ENCODE measurements at places on chromosomes 16 and 17. TPM values are rescaled to one million over a fixed set of nuclear protein-coding genes. Genes with fewer than 3 reads are reported as not detected.

The MT1E gene
- polyA plus RNA-seq = 189 TPM

DNA sequence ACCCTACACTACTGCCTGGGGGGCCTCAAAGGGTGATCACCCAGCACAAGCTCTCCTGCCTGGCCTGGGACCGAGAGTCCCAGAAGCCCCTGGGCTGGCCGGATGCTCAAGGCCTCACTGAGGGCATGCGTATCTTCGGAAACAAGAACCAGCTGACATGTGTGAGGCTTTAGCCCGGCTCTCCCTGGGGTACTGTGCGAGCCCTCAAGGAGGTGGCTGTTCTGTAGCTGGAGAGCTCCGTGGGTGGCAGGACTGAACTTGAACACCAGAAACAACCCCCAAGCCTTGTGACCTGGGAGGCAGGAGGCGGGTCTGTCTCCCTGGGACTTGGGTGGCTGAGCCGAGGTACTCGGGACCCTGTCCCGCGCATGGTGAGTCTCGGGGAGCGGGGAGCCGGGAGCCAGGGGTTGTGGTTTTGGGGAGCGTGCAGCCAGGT, 7.0 kb downstream of the DPEP1 start:
- DNase-seq = no peak

The SHISA9 gene
- polyA plus RNA-seq = 0.28 TPM

The EFCAB5 gene
- polyA plus RNA-seq = 0.06 TPM

GRCh38 chr17:18184143-18185031, 759 bp downstream of the ALKBH5 start:
- no peak for DNase-seq

The KCNG4 gene
- not detected for polyA plus RNA-seq

DNA sequence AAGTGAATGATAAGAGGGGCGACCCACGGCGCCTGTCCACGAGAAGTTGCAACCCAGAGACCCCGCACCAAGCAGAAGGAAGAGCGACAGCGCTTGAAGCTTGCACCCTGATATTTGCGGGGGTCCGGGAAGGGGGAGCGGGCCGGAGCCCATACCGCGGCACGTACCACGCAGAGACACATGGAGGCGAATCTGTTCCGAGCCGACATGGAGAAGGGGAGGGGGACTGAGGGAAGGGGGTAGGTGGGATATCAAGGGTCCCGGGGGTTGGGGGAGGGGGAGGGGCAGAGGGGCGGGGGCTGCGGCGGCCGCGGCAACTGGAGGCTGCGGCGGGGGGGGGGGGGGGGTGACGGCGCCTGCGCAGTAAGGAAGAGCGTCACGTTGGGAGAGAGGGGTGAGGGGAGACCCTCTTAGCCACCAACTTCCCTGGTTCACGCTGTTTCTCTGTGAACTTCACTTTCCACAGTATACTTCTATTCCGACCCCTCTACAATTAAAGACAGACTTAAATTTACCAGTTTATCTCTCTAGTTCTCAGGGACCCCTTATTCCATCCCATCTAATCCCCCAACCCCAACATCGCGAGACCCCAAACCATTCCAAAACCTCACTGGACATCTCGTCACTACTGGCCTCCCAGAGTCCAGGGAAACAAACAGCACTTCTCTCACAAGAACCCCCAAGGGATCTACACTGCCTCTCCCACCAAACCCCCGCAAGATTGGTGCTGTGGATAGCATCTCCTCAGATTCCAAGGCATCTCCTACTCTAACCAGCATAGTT, 8.0 kb downstream of the DLG4 start:
- DNase-seq = no peak

DNA sequence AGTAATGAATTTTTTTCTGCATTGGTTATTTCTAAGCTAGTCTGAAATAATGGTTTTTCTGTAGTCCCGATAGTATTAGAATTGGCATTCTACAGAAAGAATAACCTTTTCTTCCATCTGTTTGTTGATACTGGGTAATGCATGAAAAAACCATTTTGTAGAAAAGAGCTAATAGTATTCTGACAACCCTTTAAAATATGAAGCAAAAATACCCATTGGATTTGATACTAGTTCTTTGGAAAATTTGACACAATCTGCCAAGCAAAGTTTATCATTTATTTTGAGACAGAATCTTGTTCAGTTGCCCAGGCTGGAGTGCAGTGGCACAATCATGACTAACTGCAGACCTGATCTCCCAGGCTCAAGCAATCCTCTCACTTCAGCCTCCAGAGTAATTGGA, 366.8 kb upstream of the MON1B start:
- DNase-seq = no peak

The HEATR9 gene
- not detected for polyA plus RNA-seq

DNA sequence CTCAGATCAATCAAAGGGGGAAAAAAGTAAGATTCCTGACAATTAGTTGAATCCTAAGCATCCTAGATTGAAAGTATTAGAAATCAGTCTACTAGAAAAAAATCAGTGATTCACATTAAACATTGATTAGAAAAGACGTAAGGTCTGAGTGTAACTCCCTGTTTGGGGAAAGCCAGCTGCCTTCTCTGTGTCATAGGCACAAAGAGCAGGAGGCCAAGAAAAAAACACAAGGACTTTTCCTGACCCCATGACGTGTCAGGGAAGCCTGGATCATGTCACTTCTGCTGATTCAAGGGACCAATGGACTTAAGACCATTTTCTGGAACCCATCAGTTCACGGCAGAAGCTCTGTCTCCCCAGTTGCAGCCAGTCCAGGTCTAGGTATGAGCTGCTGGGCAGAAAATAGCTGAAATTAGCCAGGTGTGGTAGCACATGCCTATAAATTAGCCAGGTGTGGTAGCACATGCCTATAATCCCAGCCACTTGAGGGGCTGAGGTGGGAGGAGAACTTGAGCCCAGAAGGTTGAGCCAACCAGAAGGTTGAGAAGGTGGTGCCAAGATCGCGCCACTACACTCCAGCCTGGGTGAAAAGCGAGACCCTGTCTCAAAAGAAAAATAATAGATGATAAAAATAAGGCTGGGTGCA, 35.9 kb downstream of the RANBP10 start:
- no peak for DNase-seq

DNA sequence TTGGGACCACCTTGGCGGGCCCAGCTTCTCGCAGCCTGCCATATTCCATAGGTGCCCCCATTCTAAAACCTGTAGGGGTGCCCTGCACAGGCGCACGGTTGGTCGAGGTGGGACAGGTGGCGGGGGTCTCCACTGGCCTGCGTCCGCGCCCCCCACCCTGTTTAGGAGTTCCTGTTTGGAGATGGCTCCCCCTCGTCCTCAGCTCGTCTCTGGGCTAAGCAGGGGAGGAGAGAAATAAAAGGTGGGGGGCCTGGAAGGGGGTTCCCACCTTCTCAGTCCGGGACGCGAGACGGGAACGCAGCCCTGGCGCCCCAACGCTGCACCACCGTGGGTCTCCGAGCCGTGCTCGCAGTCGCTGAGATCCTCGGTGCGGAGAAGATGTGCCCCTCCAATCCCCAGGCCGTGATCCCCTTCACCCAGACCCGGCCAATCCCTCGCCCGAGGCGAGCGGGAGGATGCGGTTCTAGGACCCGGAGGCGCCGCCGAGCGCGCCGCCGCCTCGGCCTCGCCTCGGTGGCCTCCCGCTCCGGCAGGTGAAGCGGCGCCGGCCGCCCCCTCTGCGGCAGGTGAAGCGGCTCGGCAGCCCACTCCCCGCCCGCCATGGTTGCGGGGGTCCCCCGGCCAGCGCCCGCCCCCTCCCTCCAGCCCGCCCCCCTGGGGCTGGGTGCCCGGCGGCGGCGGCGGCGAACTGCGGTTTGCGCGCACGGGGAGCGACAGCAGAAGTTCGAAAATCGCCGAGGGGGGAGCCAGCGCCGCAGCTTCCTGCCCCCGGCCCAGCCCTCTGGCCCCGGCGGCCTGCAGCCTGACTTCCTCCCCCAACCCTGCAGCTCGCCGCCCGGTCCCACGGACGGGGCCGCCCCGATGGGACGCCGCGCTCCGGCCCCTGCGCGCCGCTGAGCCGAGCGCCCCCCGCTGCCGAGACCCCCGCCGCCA, at the start of gene FMNL1:
TSS of gene FMNL1 (plus strand) at position 805 of the 933 bp plus-strand sequence. CDS start 240 bp downstream, outside the sequence.
- DNase-seq = no peak

GRCh38 chr16:27106305-27106704, 39.6 kb downstream of the C16orf82 start:
- DNase-seq = no peak

DNA sequence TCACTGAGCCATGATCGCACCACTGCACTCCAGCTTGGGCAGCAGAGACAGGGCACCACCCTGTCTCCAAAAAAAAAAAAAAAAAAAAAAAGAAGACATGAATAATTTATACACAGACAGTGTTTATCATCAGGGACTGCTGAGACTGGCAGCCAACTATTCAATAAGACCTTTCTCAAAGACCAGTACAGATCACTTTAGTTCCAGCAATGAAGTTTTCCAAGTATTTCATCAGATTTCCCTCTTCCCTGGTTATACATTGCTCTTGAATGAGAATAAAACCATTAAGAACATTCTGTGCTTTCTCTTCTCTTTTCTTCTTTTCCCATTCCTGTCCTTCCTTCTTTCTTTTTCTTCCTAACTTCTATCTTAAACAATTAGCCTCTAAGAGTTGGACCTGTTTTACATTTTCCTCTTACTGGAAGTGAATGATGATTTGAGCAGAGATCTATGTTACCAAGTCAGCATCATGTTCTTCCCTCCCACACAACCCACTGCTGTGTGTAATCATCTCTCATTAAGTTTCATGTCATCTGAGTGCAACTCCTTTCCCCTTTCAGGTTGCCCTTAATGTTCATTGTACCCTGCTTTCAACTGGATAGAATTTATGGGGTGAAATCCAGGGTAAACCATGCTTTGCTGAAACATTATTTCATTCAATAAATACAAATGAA, 35.9 kb upstream of the SMIM36 start:
- no peak for DNase-seq

The KPNA2 gene
- polyA plus RNA-seq = 12.6 TPM

The TMED6 gene
- polyA plus RNA-seq = 0.09 TPM
